Activated naive CD8-positive, alpha-beta T cell treated with anti-CD3 and anti-CD28 coated beads for 36 hours (primary cell): ENCODE measurements at places on chromosomes 5 and 9.

- DNase-seq: peak; percentile 36
Measured at GRCh38 chr5:151772029-151772845, 483 bp downstream of the G3BP1 start.

DNA sequence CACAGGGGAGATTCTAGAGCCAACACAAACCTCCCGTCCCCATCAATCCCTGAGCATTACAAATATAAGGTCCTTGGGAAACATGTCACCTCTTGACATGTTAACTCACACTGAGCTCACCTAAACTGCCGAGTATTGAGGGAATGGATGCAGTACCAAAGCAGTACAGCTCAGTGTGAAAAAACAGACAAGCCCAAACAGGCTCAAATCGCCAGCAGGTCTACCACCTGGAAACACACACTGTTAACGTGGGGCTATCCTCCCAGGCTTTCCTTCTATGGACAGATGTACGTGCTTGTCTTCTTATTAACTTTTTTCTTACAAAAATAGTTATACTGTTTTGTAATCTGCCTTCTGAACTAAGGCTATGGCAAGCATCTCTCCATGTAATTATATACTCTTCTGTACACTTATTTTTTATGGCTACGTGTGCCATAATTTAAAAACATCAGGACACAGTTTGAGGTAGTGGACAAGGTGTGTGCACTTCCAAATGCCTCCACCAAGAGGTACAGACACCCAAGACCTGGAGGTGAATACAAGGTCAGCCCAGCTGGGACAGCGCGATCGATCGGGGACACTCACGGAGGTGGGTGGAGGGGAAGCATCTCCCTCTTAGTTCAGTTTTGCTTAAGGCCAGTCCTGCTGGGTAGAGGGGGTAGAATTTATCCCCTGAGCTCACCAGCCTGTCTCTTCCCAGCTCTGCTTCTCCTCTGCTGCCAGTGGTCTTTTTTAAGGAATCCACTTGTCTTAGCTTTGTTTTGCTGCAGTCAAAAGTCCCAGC is 76.5 kb downstream of the DAP start:
- DNase-seq: no peak

DNA sequence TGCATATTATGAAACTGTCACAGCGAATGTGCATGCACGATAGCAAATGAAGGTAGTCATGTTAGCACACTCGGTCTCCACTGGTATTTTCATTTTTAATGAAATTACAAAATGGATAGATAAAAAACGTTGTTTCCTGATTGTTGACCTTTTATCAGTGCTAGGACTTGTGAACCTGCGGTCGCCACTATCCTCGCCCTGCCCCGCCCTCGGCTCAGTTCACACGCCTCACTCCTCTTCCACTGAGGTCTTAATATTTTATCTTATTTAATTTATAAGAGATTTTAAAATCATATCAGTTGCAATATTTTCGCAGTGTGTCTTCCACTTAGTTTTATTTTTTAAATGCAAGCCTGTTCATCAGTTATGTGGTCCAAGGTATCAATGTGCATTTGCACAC is 382.6 kb upstream of the IRX4 start:
- no peak for DNase-seq

- no peak for DNase-seq
Measured at GRCh38 chr5:38032149-38032548, 192.3 kb upstream of the GDNF start.

DNA sequence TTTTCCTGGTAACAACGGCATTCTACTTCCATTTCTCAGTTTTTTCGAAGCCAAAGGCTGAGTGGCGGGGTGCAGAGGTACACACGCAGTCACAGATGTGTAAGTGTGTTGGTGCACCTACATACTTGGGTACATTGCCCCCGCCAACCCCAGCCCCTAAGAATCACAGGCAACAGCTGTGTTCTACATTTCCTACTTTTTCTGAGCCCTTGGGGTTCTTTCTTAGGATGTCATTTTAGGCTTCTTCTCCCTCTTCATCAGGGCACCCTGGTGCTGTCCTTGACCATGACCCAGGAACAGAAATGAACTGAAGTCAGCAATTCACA is 104.8 kb downstream of the PAX5 start:
- no peak for DNase-seq

DNA sequence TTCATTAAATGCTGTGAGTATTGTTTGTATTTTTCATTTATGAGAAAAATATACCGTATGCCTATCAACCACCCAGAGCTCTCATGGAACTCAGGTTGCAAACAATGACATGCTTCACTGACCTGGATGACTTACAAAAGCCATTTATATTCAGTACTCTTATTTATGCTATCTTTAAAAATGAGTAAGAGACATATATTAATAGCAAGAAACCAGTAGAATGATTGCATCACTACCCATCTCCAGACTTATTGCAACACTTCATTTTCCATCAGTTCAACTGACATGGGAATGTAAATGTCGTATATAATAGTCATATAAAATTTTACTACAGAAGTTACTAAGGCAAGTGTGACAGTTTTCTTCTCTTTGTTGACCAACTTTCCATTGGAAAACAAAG is 69.1 kb downstream of the OTP start:
- no peak for DNase-seq

GRCh38 chr5:41935544-41935943 is 10.5 kb downstream of the FBXO4 start:
- DNase-seq: no peak

GRCh38 chr5:39257554-39257953 is 38.2 kb upstream of the FYB1 start:
- DNase-seq: no peak

DNA sequence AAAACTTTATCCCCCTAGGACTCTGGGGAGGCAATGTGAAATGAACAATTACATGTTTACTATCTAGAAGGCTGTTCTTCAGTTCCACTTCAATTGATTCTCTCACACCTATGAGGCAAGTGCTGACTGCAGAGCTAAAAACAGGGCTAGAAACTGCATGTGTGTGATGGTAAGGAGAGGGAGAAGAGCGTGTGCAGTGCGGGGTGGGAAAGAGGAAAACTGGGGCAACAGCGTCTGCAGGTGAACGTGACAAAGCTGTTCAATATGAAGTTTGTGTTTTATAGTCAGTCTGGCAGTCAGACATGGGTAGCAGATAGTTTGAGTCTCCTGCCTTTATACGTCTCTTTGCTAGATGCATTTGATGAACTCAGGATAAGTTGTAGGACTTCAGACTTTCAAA is 6.6 kb upstream of the COMMD10 start:
- DNase-seq: no peak

DNA sequence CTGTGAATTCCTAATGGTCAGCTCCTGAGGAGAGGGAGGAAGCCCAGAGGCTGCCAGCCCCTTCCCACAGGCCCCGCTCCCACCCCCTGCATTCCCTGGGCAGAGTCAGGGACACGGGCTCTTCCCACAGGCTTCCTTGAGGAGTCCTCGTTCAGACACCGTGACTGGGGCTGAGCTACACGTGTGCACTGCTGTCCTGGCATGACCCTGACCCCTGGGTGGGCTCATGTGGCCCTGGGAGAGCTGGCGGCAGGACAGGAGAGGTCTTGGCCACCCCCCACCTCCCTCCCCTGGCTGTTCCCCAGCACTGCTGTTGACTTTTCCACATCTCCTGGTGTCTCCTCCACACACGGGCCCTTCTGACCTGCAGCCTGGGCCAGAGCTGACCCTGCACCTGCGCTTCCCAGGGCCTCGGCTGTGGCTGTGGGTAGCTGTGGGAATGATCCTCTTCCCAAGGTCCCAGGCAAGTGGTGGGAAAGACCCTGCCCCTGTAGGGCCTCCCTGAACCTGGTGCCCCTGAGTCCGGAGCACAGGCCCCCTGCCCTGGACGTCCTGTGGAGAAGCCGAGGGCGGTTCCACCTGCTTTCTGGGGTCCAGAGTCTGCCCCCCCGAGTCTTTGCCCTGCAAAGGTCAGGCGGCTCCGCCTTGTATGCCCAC is 56.5 kb upstream of the NKD2 start:
- no peak for DNase-seq
